ENCODE measurements at places on chromosomes 4 and X.

- DNase-seq, result peak; percentile 0
These were observed 2.4 kb upstream of the MORF4L2 start for GRCh38 chrX:103688946-103689345.

GRCh38 chr4:114642173-114642780 lies 43.7 kb downstream of the UGT8 start:
- no peak for DNase-seq

- no peak for DNase-seq
These were observed 41.2 kb downstream of the LONRF3 start for GRCh38 chrX:119015407-119016237.

DNA sequence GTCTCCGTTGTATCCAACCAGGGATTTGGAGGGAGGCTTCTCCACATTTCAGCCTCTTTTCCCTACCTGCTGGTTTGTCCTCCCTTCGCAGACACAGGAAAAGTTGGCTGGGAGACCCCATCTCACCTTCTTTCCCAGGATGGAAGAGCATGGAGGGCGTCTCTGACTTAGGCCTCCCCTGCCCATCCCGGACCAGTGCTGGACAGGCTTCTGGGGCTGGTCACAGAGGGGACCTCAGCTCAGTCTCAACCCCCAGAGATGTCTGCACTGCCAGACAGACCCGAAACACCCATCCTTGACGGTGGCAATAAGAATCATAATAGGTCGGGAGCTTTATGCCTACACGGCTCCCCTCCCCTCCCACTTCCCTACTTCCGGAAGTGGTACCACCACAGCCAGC lies 1.6 kb downstream of the WFS1 start:
- no peak for DNase-seq

DNA sequence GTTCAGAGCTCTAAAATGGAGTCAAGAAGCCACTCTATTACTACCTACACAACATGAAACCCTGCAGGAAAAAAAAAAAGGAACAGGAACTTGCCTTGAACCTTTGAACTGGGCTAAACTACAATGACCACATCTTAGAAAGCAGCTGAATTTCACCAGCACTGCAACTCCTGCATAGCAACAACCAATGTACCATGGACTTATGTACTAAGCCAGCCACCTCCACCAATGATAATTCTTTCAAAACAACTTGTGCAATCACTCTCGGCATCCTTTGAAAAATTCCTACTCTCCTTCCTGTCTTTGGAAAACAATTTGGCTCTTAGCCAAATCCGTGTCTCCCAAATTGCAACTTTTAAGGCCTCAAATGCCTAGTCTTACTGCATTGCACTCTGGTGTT lies 26.8 kb upstream of the FMR1 start:
- no peak for DNase-seq

GRCh38 chrX:103797691-103798090 lies 21.1 kb downstream of the PLP1 start:
- DNase-seq, result no peak

GRCh38 chr4:115841871-115842270 lies 728.5 kb upstream of the NDST4 start:
- no peak for DNase-seq

DNA sequence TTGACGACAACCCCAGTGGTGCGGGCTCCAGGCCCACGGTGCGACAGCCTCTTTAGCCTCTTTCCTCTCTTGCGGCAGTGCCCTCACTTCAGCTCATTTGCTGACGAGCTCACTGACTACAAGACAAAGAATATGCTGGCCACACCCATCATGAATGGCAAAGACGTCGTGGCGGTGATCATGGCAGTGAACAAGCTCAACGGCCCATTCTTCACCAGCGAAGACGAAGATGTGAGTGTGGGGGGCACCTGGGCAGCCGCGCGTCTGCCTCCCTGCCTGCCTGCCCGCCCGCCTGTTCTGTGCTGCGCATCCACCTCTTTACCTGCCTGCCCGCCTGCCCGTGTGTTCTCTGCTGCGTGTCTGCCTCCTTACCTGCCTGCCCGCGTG lies 9.2 kb downstream of the PDE6B start:
- no peak for DNase-seq

DNA sequence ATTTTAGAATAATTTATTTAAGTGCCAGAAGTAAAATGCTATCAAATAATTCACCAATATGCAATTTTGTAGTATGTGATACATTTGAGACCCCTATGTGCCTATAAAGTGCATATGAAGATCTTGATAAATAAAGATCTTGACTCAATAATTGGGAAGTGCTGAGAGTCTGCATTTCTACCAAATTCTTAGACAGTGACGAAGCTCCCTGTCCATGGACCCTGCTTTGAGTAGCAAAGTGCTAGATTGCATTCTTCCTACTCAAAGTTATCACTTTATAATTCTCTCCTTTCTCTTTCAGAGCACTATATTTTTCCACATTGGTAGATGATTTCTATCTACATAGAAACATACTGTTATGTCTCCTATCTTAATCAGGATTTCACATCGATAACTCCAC lies 1393.9 kb downstream of the ARAP2 start:
- DNase-seq, result no peak

DNA sequence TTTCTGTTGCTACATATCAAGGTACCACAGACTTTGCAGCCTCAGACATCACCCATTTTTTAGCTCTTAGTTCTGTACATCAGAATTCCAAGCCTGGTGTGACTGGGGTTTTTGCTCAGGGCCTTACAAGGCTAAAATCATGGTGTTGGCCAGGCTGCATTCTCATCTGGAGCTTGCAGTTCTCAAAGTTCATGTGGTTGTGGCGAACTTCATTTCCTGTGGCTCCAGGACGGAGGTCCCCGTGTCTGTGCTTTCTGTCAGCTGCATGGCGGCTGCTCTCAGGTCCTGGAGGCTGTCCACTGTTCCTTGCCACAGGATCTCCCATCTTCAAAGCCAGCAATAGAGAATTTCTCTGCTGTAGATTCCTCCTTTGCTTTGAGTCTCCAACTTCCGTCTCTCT lies 157.4 kb downstream of the STIM2 start:
- DNase-seq, result no peak

- DNase-seq, result no peak
These were observed 45.3 kb downstream of the SLC9A6 start for GRCh38 chrX:136030303-136031191.

GRCh38 chrX:100895365-100896075 lies 21.4 kb upstream of the NOX1 start:
- DNase-seq, result no peak

- DNase-seq, result no peak
These were observed 129.2 kb downstream of the KLHL13 start for GRCh38 chrX:117987373-117987772.

- no peak for DNase-seq
These were observed 744 bp downstream of the NPY5R start for GRCh38 chr4:163344147-163345125.

- DNase-seq, result no peak
These were observed 30.8 kb upstream of the VCX2 start for GRCh38 chrX:8201896-8202331.

DNA sequence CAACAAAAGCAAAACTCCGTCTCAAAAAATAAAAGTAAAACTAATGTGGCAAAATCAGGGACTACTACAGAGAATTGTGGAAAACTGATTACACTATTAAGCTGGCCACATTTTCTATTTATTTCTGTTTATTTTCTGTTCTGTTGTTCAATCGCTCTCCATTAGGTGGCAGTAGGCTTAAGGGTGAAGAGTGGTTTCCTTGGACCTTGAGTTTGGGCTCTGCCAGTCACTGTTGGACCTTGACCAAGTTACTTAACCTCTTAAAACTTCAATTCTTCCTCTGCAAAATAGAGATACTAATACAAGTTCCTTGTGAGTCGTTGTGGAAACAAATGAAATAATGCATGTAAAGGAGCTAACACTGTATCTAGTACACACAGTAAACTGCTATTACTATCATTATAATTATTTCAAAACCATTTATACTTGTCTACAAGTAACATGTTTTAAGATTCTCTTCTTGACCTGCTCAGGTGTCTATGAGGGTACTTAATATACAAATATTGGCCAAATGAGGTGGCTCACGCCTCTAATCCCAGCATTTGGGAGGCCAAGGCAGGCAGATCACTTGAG lies 15.2 kb downstream of the HSD17B11 start:
- DNase-seq, result no peak

DNA sequence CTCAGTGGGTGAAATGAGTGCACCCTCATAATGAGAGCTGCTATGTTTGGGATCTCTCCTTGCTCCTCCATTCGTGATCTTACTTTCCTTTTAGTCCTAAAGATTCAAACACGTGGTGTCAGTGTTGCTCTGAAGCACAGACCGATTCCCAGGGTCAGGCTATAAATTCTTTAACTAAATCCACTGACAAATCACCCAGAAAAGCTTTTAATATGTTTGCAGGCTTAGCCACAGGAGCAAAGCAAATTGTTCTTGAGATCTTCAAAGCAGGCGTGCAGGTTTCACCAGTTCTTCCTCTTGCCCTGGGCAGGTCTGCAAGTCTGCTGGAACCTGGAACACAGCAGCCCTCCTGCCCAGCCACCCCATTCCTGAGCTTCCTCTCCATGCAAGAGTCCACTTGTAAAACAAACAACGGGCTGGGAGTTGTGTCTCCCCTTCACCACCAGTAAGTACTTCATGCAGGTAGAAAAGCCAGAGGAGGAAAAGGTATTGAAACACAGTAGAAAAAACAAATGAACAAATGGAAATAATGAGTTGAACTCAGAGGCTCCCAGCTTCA lies 70.1 kb upstream of the ENPP6 start:
- no peak for DNase-seq

DNA sequence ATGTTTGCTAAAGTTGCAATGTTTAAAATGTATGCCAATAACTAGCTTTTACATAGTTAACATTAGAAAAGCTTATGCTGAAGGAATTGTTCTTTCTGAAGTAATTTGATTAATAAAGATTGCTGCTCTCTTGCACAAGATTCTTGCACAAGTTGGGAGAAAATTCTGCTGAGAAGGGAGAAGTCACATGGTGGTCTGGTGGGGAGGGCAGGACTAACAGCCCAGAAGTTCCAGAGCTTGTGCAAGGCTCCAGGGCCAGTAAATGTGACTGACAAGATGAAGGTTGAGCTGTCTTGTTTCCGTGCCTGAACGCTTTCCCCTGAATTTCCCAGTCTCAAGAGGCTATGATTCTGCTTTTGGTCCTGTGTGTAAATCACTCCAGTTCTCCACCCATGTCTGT lies 112.9 kb upstream of the VCX start:
- no peak for DNase-seq

DNA sequence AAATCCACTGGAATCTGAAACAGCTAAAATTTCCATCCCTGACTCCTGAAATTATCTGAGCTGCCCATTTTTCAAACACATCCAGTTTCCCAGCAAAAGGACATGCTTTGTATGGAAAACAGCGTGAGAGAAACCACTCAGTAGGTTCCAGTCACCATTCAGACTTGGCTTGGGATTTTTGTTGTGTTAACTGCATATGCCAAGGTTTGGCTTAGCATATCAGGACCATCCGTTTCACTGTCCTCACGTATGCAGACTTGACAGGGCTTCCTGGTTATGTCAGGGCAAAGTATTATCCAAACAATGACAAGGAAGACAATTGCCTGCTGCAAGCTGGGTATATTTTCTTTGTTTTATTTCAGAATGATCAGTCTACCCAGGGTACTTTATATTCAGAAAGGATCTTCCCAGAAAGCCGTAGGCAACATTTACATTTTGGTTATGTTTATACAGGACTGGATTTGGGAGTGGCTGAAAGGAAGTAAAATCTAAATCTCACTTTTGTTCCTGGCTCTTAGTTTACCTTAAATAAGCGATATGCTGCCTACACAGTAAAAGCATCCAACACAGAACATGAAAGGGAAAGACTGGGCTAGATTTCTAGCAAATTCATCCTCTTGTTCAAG lies 41.3 kb upstream of the CCKAR start:
- DNase-seq, result no peak

GRCh38 chr4:62544428-62544827 lies 1344.3 kb downstream of the ADGRL3 start:
- DNase-seq, result no peak

DNA sequence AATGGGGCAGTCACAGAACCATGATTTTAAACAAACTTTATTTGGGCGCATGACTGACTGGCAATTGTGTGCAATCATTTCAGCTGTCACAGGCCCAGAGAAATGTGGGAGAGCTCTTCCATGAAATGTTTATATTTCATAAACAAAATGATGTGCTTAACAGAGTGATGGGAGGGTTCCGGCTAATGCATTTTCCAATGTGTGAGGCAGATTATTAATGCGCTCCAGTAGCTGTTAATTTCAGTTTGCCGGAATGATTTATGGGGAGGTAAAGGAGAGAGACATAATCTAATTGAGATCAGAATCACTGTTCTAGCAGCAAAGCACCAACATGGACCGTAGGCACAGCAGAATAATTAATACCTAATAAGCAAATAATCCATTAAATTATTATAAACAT lies 55.6 kb downstream of the NKX6-1 start:
- no peak for DNase-seq

GRCh38 chr4:143289370-143289769 lies 47.3 kb upstream of the GAB1 start:
- DNase-seq, result no peak

GRCh38 chrX:42746606-42747005 lies 31.4 kb downstream of the PPP1R2C start:
- no peak for DNase-seq

- no peak for DNase-seq
These were observed 187.7 kb upstream of the MAGEB2 start for GRCh38 chrX:30027636-30028035.

DNA sequence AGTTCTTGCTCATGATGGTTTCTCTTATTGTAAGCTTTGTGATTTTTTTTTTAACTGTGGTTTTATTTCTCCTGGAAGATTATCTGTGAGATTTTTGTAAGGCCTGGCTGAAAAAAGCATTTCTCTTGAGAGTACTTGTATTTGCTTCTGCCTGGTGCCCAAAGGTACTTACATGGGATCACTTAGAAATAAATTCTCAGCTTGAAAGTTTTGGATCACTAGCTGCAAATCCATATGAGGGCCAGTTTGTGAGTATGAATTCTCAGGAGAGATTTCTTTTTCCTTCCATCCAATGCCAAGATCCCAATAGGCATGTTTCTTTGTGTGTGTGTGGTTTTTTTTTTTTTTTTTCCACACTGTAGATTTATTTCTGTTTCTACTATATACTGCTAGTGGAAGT lies 1884.7 kb upstream of the PCDH7 start:
- no peak for DNase-seq

GRCh38 chr4:153519687-153520086 lies 53.5 kb downstream of the TMEM131L start:
- no peak for DNase-seq

DNA sequence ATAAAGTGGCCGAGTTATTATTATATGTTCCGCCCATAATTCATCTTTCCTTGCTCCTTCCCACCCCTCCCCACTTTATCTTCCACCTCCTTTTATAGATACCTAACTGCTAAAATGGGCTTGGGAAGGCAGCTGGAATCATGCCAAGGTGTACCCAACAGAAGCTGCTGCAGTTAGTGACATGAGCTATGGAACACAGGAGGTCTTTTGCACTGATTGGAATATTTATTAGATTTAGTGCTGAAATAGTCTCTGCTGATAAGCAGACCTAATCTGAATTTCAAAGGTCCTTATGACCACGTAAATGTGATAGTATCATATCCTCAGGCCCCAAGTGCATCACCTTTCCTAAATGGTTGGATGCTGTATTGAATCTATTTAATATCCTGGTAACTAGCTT lies 64.9 kb downstream of the HMGB2 start:
- no peak for DNase-seq

- DNase-seq, result no peak
These were observed 618.6 kb upstream of the CPEB2 start for GRCh38 chr4:14383652-14384051.

All from NCI-H187 (cell line).